Stimulated activated CD8-positive, alpha-beta memory T cell treated with anti-CD3 and anti-CD28 coated beads, Interleukin-2, amount 100 ng/mL, for 1 hour (primary cell): ENCODE measurements at places on chromosomes 16 and 17.

GRCh38 chr17:57888311-57889216 is 38.7 kb upstream of the MRPS23 start:
- no peak for DNase-seq

- no peak for DNase-seq
These were observed 5.5 kb downstream of the NATD1 start for GRCh38 chr17:21247552-21248258.

DNA sequence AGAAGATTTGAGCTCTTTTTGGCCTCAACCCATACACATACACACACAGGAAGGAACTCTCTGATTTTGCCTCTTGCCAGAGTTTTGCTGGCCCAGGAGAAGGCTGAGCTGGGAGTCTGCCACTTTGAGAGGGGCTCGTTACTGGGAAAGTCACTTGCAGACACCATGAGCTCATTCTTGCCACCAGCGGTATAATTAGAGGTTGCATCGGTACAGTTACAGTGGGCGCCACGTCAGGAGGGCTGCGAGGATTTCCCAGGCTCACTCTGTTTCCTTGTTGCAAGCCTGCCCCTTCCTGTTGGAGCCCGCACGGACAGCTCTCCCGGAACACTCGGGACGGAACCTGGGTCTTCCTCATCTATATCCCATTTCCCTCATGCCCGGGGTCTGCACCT is 3.1 kb upstream of the SDK2 start:
- no peak for DNase-seq

GRCh38 chr17:72774236-72774635 is 318.3 kb downstream of the SLC39A11 start:
- no peak for DNase-seq

DNA sequence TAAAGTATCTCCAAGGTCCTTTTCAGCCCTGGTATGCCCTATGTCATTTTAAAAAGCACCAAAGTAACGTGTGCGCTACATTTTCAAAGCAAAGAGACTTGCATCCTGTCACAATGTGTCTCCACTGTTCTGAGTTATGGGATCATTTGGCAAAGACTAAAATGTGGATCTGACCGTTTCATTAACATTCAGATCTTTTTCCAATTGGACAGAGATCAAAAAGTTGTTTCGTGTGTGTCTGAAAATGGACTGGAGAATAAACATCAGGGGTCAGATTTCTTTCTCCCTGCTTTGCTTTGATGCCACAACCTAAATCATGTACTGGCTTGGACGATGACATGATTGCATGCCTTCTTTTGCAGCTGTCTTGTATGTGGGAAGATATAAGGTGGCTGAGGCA is 136.0 kb upstream of the NOG start:
- no peak for DNase-seq

- no peak for DNase-seq
These were observed 77.0 kb upstream of the GAS7 start for GRCh38 chr17:10275418-10275817.

- no peak for DNase-seq
These were observed 15.4 kb downstream of the UBN1 start for GRCh38 chr16:4862639-4863038.

DNA sequence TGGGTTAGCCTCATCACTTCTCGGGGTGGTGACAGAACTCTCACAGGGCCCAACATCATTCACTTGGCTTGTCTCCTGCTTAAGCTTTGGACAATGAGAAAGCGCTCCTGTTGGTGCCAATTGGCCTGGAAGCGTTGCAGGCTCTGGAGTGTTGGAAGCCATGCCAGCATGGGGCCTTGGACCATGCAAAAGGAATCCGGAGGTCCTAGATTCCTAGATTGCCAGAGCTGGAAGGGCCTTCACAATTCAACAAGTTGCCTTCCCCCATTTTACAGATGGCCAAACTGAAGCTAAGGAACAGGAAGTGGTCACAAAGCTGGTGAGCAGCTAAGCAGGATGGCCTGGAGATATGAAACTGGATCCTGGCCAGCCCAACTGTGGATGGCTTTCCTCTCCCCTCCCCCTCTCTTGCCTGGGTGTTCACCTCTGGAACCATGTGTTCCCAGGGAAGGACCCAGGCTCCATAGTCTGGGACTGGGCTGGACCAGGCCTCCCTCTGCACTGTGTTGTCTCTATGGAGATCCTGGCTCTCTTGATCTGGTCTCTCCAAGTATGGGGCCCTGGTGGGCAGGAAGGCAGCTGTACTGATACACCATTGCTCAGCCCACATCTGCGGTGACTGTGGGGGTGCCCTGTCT is 6.0 kb upstream of the IGFBP4 start:
- DNase-seq: no peak
